ENCODE measurements at places on chromosomes 12 and 14.

DNA sequence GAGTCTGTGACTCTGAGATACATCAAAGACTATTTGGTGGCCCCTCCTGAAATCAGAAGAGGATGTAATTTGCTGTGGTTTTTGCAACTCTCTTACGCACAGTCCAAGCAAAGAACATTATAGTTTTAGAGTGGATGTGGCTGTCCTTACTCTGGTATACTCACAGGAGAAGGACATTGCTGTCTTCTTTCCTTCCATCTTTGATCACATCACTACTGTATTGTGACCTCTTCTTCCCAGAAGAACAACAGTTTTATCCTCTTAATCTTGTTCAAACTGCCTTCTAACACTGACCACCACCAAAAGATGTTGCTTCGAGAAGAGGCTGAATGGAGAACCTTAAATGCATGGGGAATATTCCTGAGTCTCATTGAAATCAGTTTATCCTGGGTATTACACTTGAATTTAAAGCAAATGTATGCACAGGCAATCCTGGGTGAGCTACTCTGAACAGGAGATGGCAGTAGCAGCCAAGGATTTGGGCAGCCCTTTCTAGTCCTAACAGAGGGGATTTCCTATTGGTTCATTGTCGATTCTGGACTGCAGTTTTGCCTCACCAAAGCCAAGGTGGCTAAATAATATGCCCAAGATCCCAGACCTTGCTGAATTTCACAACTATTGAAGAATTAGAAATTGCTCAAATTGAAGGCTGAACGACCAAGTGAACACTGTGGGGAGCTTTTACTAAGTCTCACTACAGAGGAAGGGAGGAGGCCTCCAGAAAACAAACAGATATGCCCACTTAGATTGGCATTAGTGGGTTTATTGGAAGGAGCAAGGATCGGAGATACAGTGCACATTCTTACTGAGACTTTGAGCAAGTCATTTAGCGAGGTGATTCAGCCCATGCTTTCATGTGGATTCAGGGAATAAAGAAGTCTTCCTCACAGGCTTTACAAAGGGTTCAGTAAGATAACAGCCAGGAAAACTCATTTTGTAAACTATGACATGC lies 282.8 kb downstream of the PAWR start:
- DNase-seq: peak; percentile 30

GRCh38 chr14:29895591-29896083 lies 32.0 kb downstream of the PRKD1 start:
- DNase-seq: no peak

GRCh38 chr12:21453312-21453852 lies 15.9 kb downstream of the PYROXD1 start:
- DNase-seq: no peak

GRCh38 chr12:42611571-42612230 lies 22.2 kb upstream of the PRICKLE1 start:
- no peak for DNase-seq

GRCh38 chr14:77582511-77582910 lies 33.9 kb downstream of the SPTLC2 start:
- DNase-seq: no peak
